AG20443 (cell line): ENCODE measurements at places on chromosomes 13 and 19.

GRCh38 chr13:112177450-112178288 is 110.7 kb downstream of the SOX1 start:
- no peak for DNase-seq

DNA sequence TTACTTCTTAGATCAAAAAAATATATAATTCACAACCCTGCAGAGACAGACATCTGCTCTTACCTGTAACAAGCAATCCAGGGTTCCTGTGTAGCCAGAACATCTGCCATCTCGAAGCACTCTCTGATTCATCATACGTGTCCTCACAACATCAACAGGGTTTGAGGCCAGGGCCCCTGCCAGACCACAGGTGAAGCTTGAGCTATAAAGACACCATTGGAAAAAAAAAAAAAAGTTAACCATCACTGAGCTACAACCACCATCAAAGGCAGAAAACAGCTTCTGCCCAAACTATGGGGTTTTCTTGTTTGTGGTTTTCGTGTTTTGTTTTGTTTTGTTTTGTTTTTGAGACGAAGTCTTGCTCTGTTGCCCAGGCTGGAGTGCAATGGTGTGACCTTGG is 19.3 kb downstream of the SLC25A30 start:
- DNase-seq = no peak

DNA sequence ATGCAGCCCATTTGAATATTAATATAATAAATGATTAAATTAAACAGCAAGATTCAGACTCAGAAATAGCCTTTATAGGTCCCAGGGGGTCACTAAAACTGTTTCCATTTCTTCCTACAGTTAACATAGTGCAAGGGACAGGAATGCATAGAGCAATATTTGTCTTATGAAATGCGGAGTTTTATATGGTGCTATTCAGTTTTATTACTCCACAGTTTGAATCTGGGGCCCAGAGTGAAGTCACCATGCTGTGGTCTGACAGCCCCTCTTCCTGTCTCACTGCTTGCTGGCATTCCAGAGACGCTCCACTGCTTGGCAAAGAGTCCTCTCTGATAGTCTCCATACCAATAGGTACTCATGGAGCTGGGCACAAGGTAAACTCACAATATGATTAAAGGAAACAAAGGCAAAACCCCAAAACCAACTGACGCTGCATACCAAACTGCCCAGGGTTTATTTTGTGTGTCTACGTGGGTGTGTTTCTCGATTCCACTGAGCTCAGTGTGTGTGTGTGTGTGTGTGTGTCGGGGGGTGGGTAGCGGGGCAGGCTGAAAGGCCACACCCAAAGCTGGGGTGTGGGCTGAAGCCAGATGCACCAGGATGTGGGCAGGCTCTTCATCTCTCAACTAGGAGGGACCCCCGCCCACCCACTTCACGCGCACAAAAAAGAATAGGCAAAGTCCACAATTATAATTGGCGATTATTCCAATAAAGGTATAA is 277.9 kb downstream of the TSHZ3 start:
- no peak for DNase-seq

- DNase-seq = no peak
Observed at GRCh38 chr19:8331263-8331845, 10.1 kb downstream of the RPS28 start.

- DNase-seq = peak; percentile 33
Observed at GRCh38 chr19:5624018-5624663, 1.3 kb downstream of the SAFB start.

GRCh38 chr19:36748431-36749275 is 24.0 kb downstream of the ZNF850 start:
- DNase-seq = no peak

- DNase-seq = no peak
Observed at GRCh38 chr19:35773020-35773806, 2.2 kb upstream of the ARHGAP33 start.

GRCh38 chr19:23986623-23987022 is 71.9 kb downstream of the ZNF726 start:
- no peak for DNase-seq

GRCh38 chr19:35869327-35870123 is 1.2 kb downstream of the APLP1 start:
- peak; percentile 75 for DNase-seq

GRCh38 chr13:112719016-112719415 is 29.2 kb downstream of the ATP11A start:
- no peak for DNase-seq

DNA sequence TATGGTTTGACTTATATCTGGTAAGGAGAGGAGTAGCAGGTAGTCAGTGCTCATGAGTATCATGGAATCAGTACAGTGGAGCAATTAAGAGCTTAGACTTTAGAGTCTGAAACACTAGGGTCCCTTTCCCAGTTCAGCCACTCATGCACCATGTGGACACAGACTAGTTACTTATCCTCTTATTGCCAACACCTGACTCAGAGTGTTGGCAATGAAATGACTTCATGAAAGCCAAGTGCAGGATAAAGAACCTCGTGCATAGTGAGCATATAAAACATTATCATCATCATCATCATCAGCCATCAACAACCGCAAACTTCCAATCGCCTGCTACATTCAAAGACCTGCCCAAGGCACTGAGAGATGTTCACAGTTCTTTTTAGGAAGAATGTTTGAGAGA is 164.2 kb downstream of the FOXO1 start:
- DNase-seq = no peak
